Activated CD8-positive, alpha-beta memory T cell treated with anti-CD3 and anti-CD28 coated beads for 1 hour (primary cell): ENCODE measurements at places on chromosomes 4 and X.

DNA sequence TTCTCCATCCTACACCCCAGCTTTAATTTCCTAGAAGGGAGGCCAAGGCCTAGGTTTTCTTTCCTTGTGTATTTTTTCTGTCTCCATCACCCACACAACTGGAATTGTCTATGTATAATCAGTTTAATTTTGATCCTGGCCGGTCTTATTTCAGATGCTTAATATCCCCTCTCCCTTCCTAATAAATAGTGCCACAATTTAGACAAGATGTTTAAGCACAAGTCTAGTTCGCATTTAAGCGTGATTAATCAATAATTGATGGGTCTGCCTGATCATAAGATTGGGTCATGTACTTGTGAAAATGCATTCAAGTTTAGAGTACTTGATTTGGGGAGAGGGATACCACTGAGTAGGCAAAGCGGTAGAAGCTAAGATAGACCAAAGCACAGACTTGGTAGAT lies 2.4 kb downstream of the BMP2K start:
- no peak for DNase-seq

DNA sequence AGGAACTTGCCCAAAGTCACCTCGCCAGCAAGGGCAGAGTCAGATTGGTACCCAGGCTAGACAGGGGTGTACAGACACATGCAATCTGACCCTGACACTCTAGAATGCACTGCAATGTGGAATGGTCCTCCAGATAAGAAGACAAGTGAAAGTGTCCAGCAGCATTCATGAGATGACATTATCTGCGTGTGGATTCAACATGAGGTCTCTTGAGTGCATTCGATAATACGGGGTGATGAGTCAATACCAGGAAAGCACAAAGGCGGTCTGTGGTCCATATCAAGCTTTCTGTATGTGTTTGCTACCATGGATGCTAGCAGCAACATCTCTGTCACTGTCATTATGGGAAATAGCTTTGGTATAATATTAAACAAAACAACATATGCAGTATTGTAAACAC lies 6.8 kb upstream of the XAGE3 start:
- DNase-seq = no peak

DNA sequence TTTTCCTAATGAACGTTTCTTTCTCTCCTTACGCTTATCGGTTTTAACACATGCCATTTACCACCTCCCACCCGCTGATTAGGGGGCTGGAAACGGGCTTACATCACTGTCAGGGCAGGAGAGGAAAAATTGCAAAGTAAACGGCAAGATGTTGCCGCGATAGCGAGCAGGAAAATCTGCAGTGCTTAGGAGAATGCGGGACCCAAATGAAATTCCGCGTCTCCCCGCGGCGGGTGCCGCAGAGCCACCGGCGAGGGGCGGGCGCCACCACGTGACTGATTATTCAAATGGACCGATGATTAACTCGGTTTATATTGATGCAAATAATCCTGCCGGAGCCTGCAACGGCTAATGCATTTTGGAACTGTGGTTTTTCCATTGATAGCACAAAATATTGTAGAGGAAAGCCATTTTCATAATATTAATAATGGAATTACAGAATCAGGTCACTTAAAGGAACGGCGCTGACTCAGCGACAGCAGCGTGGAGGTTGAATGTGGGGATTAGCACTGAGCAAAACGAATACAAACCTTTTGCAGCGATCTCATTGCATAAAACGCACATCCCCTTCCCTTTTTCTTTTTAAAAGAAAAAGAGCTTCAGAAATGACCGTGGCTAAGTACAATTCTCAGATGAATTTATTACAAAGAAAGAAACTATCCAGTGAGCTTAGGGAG lies 224.2 kb downstream of the STIM2 start:
- no peak for DNase-seq

DNA sequence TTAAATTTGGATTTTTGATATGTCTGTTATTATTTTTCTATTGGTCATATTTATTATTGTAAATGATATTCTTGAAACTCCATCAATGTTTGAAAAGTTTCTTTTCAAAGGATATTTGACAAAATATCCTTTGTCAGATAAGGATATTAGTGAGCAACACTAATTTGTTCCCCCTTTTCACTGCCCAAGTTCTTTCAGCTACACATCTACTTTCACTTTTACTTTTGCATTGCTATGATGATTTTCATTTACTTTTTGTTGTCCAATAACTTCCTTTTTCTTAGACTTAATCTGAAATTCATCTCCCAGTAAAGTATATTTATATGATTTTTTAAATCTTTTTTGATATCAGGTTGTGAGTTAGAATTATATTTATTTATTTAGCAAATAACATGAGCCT lies 542.3 kb upstream of the ADGRL3 start:
- no peak for DNase-seq

DNA sequence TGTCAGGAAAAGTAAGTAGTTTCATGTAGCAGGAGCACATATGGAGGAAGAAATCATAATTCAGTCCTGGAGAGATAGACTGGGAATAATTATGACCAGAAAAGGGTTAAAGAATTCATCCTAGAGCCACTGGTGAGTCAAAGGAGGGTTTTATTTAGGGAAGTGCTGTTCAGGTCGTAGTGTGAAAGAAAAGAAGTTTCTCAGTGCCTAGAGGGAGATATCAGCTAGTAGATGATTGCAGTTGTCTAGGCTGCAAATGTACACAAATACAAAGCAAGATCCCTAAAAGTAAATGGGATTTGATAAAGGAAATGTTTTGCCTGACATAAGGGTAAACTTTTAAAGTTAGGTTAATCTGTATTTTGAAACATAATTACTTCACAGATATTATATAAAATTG lies 403.2 kb downstream of the ACTRT1 start:
- DNase-seq = no peak

GRCh38 chrX:17380221-17380620 lies 5.2 kb downstream of the NHS start:
- DNase-seq = no peak

DNA sequence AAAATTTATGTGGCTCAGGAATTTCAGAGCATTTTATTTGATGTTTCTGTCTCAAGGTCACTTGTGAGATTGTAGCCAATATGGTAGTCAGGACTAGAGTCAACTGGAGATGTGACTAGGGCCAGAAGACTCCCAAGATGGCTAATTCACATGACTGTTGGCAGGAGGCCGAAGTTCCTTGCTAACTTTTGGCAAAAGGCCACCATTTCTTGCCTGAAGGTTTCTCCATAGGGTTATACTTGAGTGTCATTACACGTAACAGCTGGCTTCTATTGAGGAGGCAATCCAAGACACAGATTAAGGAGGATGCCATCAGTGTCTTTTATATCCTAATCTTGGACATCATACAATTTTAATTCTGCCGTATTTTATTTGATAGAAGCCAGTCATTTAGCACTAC lies 162.3 kb upstream of the MAOA start:
- no peak for DNase-seq

DNA sequence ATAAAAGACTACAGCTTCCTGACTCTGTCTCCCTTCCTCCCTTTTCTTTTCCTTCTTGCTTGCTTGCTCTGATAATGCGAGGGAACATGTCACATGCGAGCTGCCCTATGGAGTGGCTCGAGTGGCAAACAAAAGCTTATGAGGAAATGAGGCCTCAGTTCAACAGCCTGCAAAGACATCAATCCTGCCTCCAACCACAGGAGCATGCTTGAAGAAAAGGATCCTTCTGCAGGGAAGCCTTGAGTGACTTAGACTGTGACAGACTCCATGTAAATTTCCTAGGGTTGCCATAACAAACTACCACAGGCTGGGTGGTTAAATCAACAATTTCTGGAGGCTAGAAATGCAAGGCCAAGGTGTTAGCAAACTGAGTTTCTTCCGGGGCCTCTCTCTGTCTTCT lies 152.5 kb downstream of the NR3C2 start:
- DNase-seq = no peak

- DNase-seq = no peak
Measured at GRCh38 chrX:71099736-71100135, 4.1 kb downstream of the FOXO4 start.

DNA sequence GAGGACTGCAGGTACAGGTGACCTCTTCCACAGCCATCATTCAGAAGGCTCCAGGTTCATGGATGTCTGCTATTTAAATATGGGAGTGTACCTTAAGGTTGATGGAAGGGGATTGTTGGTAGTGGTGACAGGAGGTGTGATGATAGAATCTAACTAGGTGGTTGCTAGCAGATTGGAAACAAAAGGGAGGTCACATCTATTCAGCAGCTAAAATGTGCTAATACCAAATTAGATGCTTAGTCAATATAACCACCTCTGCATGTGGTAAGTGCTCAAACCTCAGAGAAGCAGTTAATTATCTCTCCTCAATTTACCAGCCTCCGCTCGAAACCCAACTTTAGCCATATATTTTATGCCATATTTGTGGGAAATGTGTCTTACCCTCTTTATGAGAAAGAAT lies 98.7 kb upstream of the CCSER1 start:
- DNase-seq = no peak

GRCh38 chr4:85837439-85837733 lies 362.4 kb downstream of the ARHGAP24 start:
- no peak for DNase-seq

DNA sequence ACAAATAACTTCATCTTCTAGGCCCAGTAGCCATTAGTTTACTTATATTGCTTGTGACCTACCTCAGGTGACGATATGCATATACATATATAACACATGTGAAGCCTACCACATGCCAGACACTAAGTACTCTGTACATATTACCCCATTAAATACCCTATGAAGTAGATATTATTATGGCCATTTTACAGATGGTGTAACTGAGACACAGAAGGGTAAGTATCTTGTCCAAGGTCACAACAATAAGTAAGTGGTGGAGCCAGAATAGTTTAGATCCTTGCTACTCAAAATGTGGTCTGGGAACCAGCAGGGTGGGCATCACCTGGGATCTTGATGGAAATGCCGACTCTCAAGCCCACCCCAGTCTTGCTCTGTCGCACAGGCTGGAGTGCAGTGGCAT lies 78.1 kb upstream of the RAPGEF2 start:
- no peak for DNase-seq
